Left ventricle myocardium inferior (tissue), 1 donor: ENCODE measurements at places on chromosomes 6 and 20. TPM values are rescaled to one million over a fixed set of nuclear protein-coding genes. Genes with fewer than 3 reads are reported as not detected.

Gene HTR1B
- total RNA-seq = not detected

Gene ASIP
- 32.6 TPM for total RNA-seq

Gene ACTR5
- 3.1 TPM for total RNA-seq

Gene BIRC7
- total RNA-seq = 0.27 TPM

Gene FBXO5
- total RNA-seq = 1.6 TPM

Gene FOXP4
- total RNA-seq = 15.0 TPM

Gene ECT2L
- 1.6 TPM for total RNA-seq

Gene TP53RK
- total RNA-seq = 6.0 TPM

Gene IL17F
- total RNA-seq = not detected

GRCh38 chr20:50898475-50898874 lies 32.8 kb downstream of the ADNP start:
- DNase-seq = no peak

GRCh38 chr6:105867821-105868220 lies 218.3 kb upstream of the PRDM1 start:
- no peak for DNase-seq

- no peak for DNase-seq
Measured at GRCh38 chr6:89887452-89888137, 6.7 kb upstream of the GJA10 start.

GRCh38 chr20:43102394-43102793 lies 87.3 kb downstream of the PTPRT start:
- DNase-seq = no peak

DNA sequence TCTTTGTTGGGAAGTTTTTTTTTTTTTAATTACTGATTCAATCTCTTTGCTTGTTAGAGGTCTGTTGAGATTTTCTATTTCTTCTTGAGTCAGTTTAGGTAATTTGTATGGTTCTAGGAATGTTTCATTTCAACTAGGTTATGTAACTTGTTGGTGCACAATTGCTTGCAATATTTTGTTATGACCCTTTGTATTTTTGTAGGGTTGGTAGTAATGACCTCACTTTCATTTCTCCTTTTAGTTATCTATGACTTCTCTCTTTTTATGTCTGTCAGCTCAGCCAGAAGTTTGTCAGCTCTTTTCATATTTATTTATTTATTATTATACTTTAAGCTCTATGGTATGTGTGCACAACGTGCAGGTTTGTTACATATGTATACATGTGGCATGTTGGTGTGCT lies 51.1 kb upstream of the SLC24A3 start:
- DNase-seq = no peak

DNA sequence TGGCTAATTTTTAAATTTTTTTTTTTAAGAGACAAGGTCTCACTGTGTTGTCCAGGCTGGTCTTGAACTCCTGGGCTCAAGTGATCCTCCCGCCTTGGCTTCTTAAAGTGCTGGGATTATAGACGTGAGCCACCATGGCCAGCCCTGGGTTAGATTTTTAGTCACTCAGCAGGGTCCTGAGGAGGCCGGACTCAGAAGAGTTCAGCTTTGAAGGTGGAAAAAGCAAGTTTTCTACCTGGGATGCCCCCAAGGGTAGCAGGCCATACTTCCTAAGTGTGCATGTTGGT lies 44.2 kb downstream of the FGD2 start:
- DNase-seq = no peak

DNA sequence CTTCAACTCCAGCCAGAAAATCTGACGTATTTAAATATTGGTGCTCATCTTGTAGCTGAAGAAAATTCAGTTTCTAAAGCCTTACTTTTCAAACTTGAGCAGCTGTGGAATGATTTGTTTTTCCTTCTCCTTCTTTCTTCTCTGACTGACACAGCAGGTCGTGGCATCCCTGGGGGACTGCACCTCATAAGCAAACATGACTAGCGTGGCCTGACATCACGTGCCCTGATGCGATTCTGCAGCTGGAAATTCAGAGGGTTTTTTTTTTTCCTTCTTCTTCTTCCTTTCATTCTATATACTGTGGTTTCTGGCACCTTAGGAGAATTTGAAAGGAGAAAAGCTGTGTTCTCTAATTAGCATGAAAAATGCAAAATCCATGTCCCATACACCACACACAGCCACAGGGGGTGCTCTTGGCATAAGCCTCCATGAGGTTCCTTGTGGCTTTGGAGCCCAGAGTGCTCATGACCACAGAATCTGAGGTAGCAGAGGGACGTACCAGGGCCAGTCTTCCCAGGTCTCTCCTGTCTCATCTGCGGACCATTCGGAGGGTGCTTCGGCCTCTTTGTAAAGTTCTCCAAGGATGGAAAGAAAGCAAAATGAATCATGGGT lies 258.5 kb upstream of the CDH4 start:
- DNase-seq = no peak

GRCh38 chr6:116329156-116329555 lies 41.6 kb upstream of the DSE start:
- no peak for DNase-seq

- no peak for DNase-seq
Measured at GRCh38 chr6:5532941-5533340, 271.6 kb downstream of the FARS2 start.

GRCh38 chr6:156946370-156946936 lies 169.3 kb downstream of the ARID1B start:
- no peak for DNase-seq

DNA sequence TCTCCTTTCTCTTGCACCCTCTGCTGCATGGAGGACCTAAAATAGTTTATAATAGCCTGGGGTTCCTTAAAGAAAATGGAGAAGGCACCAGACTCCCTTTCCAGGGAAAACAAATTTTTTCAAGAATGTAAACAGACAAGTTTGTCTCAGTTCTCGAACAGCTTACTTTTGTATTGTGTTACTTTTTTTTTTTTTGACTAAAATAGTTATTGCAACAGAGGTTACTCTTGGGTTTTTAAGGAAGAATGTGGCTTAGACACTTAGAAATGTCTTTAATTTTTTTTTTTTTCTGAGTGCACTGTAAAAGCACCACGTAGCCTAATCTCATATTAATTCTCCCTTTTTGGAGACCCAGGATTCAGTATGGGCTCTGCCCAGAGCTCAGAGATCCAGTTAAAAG lies 148.7 kb upstream of the CARMIL1 start:
- no peak for DNase-seq

GRCh38 chr6:75397171-75397570 lies 96.4 kb downstream of the FILIP1 start:
- DNase-seq = no peak
